ENCODE measurements at places on chromosomes 7 and 10.

GRCh38 chr10:55550236-55550635, 749.2 kb upstream of the PCDH15 start:
- no peak for DNase-seq

- no peak for DNase-seq
Measured at GRCh38 chr10:21488246-21488956, 37.1 kb downstream of the SKIDA1 start.

DNA sequence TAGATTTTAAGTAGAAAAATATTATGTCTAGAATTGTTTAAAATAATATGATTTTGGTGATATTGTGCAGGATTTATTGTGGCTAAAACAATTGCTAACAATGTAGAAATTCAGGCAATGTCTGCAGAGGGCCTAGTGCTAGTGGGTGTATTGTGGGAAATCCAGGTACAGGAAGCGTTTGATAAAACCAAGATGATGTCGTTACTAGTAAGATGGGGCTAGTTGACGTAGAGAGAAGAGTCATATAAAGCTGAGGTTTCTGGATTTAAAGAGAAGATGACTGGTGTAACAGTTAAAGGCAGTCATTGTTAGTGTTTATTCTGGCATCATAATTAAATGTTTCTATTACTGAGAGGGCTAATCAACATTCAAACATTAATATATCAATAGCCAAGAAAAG, 43.5 kb downstream of the ADK start:
- no peak for DNase-seq

DNA sequence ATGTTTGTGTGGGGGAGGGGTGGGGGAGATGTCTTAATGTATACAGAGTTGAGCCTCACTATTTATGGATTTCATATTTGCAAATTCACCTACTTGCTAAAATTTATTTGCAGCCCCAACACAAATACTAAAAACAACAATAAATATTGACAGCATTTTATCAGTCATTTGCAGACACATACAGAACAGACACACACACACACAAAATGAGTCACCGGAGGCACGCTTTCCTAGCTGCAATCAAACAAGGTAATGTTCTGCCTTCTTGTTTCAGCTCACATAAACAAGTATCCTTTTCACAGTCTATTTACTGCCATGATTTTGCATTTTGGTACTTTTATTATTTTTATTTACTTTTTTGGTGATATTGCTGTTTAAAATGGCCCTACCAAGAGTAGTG, 88.5 kb downstream of the IPMK start:
- DNase-seq: no peak

GRCh38 chr7:4835398-4836205, 26.2 kb downstream of the PAPOLB start:
- DNase-seq: no peak
